Activated CD8-positive, alpha-beta memory T cell treated with anti-CD3 and anti-CD28 coated beads, Interleukin-2, amount 10 ng/mL, durations not matched to agents 7 days and 5 days (primary cell): ENCODE measurements at places on chromosomes 12 and 14. TPM values are rescaled to one million over a fixed set of nuclear protein-coding genes. Genes with fewer than 3 reads are reported as not detected.

DNA sequence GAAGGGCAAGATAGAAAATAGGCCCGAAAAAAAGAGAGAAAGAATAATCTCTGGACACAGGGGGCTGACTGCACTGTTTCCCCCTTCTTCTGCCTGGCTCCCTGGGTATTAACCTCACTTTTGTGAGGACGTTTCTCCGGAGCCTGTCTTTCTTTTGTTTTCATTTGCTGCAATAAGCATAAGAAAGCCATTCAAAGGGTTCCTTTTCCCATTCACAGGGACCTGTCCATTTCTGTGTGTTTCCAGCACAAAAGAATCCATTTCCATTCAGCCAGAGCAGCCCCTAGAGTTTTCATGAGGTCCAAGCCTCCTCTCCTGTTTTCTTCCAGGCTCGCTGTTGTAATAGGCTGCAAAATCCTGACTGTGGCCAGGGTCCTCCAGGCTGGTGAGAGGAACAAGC lies 16.8 kb downstream of the PLXNC1 start:
- H3K27ac ChIP-seq = no peak overlapping the region
- no peak for DNase-seq
- no peak overlapping the region for H3K4me3 ChIP-seq
- no peaks in the 10 kb centered on the region for H3K27me3 ChIP-seq
- H3K36me3 ChIP-seq = peaks cover 7% of the 10 kb centered on the region

- no peak overlapping the region for H3K27ac ChIP-seq
- no peaks in the 10 kb centered on the region for H3K36me3 ChIP-seq
- DNase-seq = no peak
- no peak overlapping the region for H3K4me3 ChIP-seq
- no peaks in the 10 kb centered on the region for H3K4me1 ChIP-seq
Observed at GRCh38 chr12:22800332-22800731, 175.4 kb downstream of the ETNK1 start.

- H3K36me3 ChIP-seq = no peaks in the 10 kb centered on the region
- H3K27ac ChIP-seq = no peak overlapping the region
- no peak overlapping the region for H3K4me3 ChIP-seq
- no peaks in the 10 kb centered on the region for H3K4me1 ChIP-seq
- peaks cover 9% of the 10 kb centered on the region for H3K27me3 ChIP-seq
- no peak for DNase-seq
Observed at GRCh38 chr12:69044887-69045286, 111.9 kb upstream of the CPM start.

GRCh38 chr14:31879661-31880348 lies 197.3 kb upstream of the ARHGAP5 start:
- H3K36me3 ChIP-seq = no peaks in the 10 kb centered on the region
- peaks cover under 1% of the 10 kb centered on the region for H3K27me3 ChIP-seq
- H3K27ac ChIP-seq = no peak overlapping the region
- no peak for DNase-seq

- peaks cover 35% of the 10 kb centered on the region for H3K36me3 ChIP-seq
- H3K4me3 ChIP-seq = no peak overlapping the region
- H3K27ac ChIP-seq = no peak overlapping the region
Observed at GRCh38 chr14:73124180-73124894, 12.0 kb upstream of the PSEN1 start.

DNA sequence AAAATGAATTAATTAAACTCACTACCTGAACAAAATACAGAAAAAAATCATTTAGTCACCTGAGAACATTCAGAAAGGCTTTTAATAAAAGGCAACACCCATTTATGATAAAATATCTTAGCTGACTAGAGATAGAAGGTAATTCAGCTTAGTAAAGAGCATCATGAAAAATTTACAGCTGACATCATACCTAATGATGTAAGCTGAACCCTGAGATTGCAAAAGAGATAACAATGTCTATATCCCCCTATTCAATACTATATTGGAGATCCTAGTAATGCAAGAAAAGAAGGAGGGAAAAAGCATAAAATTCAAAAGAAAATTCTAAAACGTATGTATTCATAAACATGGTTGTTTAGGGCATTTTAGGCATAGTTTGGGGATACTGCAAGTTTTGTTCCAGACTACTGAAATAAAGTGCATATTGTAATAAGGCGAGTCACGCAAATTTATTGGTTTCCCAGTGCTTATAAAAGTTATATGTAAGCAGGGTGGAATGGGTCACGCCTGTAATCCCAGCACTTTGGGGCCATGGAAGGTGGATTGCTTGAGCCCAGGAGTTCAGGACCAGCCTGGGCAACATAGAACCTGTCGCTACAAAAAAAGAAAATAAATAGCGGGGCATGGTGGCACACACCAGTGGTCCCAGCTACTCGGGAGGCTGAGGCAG lies 292.0 kb downstream of the FBXL14 start:
- H3K27ac ChIP-seq = no peak overlapping the region
- peaks cover 9% of the 10 kb centered on the region for H3K36me3 ChIP-seq
- no peak overlapping the region for H3K4me3 ChIP-seq
- no peaks in the 10 kb centered on the region for H3K27me3 ChIP-seq

DNA sequence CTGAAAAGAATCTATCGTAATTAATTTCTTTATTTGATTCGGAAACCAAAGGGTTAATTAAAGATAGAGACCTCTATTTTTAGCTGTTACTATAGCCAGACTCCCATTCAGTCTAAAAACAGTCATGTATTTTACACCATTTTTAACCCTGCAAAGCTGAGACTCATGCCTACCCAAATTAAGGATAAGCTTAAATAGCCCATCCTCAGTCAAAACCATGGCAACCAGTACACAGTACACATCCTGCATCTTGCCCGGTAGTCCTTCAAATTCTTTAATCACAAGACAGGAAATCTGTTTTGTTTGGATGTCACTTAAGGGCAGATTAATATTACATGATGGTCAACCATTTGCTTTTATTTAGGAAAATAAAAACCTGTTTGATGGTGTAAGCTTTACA lies 25.5 kb upstream of the KCNK10 start:
- DNase-seq = no peak
- no peak overlapping the region for H3K4me3 ChIP-seq
- no peaks in the 10 kb centered on the region for H3K4me1 ChIP-seq
- no peak overlapping the region for H3K27ac ChIP-seq

DNA sequence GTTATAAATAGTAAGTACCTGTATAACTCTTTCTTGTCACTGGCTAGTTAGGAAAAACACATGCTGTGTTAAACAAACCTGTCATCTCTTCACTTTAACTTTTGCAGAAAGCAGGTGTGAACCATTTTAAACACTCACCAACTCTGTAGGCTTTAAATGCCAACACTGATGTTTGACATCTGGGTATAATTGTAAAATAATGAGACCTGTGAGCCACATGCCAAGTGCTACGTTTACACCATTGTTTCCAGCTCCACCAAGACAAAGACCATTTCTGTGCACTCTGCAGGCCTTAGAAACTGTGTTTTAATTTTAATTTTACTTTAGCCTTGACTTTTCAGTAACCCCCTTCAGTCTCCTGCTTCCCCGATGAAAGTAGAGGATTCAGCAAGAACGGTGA lies 11.0 kb downstream of the TPH2 start:
- peaks cover 49% of the 10 kb centered on the region for H3K27me3 ChIP-seq
- H3K4me1 ChIP-seq = no peaks in the 10 kb centered on the region
- no peak overlapping the region for H3K27ac ChIP-seq
- no peak for DNase-seq
- H3K36me3 ChIP-seq = no peaks in the 10 kb centered on the region
- H3K4me3 ChIP-seq = no peak overlapping the region

DNA sequence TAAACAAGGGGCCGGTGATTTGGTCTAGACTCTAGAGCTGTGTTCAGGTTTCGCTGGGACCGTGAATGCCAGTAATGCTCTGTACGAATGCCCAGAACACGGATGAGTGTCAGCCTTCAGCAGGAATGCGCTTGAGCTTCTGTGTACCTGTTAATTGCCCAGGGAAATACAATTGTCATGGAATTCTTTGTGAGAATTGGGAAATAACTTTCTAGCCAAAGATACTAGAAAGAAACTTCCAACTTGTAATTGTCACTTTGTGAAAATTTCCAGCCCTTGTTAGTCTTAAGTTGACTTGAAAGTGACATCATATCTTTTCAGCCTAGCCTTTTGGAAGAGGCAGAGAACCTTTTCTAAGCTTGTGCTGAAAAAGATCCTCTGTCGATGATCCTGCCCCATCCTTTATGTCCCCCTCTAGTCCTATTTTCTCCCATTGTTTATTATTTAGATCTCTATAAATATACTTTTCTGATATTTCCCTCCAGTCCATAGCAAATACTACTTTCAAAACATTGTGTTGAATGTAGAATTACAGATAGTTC lies 2.7 kb downstream of the CHST11 start:
- H3K4me3 ChIP-seq = peak overlapping the region; percentile 89
- H3K27ac ChIP-seq = peak overlapping the region; percentile 90
- DNase-seq = no peak

DNA sequence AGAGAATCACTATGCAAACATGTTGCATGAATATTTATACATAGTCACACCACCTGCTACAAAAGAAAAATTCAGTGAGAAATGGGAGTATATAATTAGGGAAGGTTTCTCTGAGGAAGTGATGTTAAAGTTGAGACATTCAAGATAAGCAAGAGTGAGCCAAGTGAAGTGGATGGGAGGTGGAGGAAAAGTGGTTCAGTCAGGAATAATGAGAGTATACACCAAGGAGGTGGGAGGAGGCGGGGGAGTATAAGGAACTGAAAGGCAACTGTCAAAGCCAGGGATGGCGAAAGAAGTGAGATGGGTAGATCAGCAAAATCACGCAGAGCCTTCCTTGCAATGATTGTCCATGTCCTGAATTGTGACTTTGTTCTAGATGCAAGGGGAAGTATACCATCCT lies 33.7 kb downstream of the PRKD1 start:
- H3K36me3 ChIP-seq = no peaks in the 10 kb centered on the region
- no peak overlapping the region for H3K4me3 ChIP-seq
- no peak overlapping the region for H3K27ac ChIP-seq
- no peak for DNase-seq
- no peaks in the 10 kb centered on the region for H3K27me3 ChIP-seq

- H3K4me3 ChIP-seq = no peak overlapping the region
- no peaks in the 10 kb centered on the region for H3K36me3 ChIP-seq
- no peak for DNase-seq
- H3K27ac ChIP-seq = no peak overlapping the region
- H3K4me1 ChIP-seq = no peaks in the 10 kb centered on the region
Observed at GRCh38 chr12:84058136-84058535, 854.5 kb downstream of the SLC6A15 start.

- H3K27me3 ChIP-seq = no peaks in the 10 kb centered on the region
- peaks cover 38% of the 10 kb centered on the region for H3K36me3 ChIP-seq
- peak overlapping the region; percentile 87 for H3K4me3 ChIP-seq
- peak overlapping the region; percentile 74 for H3K27ac ChIP-seq
- no peak for DNase-seq
Observed at GRCh38 chr14:22487401-22487800, 101.6 kb downstream of the DAD1 start.

GRCh38 chr14:68987653-68988036 lies 8.5 kb upstream of the ACTN1 start:
- peaks cover 26% of the 10 kb centered on the region for H3K27me3 ChIP-seq
- H3K27ac ChIP-seq = no peak overlapping the region
- H3K4me3 ChIP-seq = no peak overlapping the region
- H3K4me1 ChIP-seq = peaks cover 12% of the 10 kb centered on the region
- peaks cover 1% of the 10 kb centered on the region for H3K36me3 ChIP-seq
- DNase-seq = no peak

DNA sequence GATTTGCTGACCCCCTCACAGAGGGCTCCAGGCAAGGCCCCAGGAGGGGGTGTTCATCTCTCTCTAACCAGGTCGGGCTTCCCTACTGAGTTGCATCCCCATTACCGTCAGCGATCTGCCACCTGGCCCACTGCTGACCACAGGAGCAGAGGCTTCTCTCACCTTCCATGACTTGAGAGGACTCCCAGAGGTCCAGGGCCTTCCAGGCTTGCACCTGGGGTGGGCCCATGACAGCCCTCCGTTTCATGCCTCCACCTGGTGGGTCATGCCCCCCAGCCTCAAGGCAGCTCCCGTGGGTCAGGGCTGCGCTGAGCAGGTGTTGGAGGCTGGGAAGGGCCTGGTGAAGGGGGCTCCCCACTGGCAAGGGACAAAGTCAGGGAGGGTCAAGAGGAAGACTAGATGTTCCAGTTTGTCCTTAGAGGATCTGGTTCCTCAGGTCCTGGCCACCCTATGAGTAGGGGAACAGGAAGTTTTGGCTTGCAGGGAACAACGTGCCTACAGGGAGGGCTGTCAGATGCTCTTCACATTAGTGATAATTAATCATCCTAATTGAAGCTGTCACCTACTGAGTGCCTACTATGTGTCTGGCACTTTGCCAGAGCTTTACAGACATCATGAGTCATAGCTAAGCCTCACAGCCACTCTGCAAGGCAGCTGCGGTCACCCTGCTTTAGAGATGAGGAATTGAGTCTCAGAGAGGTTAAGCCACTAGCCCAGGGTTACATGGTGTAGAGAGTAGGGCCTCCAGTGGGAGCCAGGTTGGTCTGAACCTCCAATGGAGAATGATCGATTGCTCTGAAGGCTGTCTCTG lies 13.8 kb downstream of the NFKBIA start:
- no peak overlapping the region for H3K4me3 ChIP-seq
- no peak overlapping the region for H3K27ac ChIP-seq
- peak; percentile 80 for DNase-seq
- no peaks in the 10 kb centered on the region for H3K27me3 ChIP-seq

- peaks cover 31% of the 10 kb centered on the region for H3K36me3 ChIP-seq
- no peak overlapping the region for H3K4me3 ChIP-seq
- H3K27ac ChIP-seq = no peak overlapping the region
- DNase-seq = no peak
Observed at GRCh38 chr12:47160316-47161244, 80.8 kb upstream of the AMIGO2 start.

GRCh38 chr14:72855913-72856312 lies 38.0 kb downstream of the DPF3 start:
- no peak overlapping the region for H3K4me3 ChIP-seq
- no peak for DNase-seq
- no peaks in the 10 kb centered on the region for H3K36me3 ChIP-seq
- H3K27me3 ChIP-seq = peaks cover 20% of the 10 kb centered on the region
- H3K4me1 ChIP-seq = peaks cover 9% of the 10 kb centered on the region

- H3K27me3 ChIP-seq = peaks cover 3% of the 10 kb centered on the region
- no peaks in the 10 kb centered on the region for H3K4me1 ChIP-seq
- no peak for DNase-seq
- no peak overlapping the region for H3K4me3 ChIP-seq
Observed at GRCh38 chr14:91722386-91722785, 9.5 kb downstream of the CATSPERB start.

GRCh38 chr12:52604859-52605258 lies 3.6 kb upstream of the KRT72 start:
- no peaks in the 10 kb centered on the region for H3K4me1 ChIP-seq
- H3K27ac ChIP-seq = no peak overlapping the region
- H3K4me3 ChIP-seq = no peak overlapping the region
- peaks cover 32% of the 10 kb centered on the region for H3K27me3 ChIP-seq

DNA sequence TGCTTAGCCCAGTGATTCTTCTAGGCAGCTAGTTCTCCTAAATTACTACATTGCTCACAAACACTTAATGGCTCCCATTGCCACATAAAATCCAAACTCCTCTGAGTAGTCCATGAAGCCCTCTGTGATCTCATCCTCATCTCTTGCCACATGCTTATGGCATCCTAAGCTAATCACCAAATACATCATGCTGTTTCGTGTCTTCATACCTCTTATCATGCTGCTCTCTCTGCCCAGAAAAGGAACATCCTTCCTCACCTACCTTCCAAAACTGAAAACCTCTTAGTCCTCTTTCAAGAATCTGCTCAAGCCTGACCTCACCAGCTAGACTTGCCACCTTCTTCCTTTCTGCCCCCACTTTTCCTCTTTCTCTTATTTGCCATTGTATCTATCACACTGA lies 108.5 kb downstream of the DUSP6 start:
- peak overlapping the region; percentile 93 for H3K27ac ChIP-seq
- DNase-seq = no peak
- H3K4me3 ChIP-seq = no peak overlapping the region
- H3K36me3 ChIP-seq = peaks cover 35% of the 10 kb centered on the region
- H3K4me1 ChIP-seq = peaks cover 57% of the 10 kb centered on the region

RNASE2 gene
- total RNA-seq = not detected

DDHD1 gene
- total RNA-seq = 80.5 TPM

MRPL42 gene
- 47.9 TPM for total RNA-seq

CEBPE gene
- 0.79 TPM for total RNA-seq
